ENCODE measurements at places on chromosomes 3 and 15.
A peak's percentile ranks its signal among the peaks of the same experiment; 100 is the strongest.

DNA sequence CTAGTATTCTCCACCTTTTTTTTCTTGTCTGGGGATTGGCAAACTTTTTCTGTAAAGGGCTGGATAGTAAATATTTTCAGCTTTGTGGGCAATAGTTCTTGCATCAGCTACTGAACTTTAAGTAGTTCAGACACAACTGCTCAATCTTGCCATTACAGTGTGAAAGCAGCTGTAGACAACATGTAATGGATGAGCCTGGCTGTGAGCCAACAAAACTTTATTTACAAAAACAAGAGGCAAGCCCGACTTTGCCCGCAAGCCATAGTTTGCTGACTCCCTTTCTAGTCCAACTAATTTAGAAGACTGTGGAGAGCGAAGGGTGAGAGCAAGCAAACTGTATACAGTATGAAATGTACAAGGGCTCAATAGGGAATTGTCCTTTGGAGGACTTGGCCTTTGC, 6.2 kb downstream of the FRMD4B start:
- DNase-seq: no peak

DNA sequence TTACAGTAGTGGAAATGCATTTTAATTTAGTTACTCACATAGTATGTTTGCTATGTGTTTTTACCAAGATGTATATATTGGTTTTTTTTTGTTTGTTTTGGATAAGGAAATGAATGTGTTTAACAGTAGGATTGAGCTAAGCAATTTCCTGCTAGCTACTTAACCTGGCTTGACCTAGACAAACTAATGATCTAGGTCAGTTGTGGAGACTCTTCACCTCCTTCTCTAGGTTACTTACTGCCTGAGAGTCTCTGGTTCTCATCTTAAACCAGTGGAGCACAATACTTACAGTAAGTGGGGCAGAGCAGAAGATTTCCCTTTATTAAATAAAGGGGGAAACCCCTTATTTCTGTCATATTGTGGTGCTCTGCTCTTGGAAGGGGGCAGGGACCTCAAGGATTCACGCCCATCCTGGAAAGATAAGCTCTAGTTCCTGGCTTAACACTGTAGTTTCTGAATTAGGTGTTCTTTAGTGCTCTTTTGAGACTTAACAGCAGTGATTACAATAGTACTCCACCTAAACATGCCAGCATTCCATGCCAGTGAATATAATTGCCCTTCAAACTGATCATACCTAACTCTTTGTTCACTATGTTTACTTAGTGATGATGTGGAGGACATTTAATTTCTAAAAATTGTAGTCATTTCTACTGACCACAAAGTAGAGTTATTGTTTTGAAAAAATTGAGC, 79.9 kb downstream of the UBP1 start:
- no peak for DNase-seq

DNA sequence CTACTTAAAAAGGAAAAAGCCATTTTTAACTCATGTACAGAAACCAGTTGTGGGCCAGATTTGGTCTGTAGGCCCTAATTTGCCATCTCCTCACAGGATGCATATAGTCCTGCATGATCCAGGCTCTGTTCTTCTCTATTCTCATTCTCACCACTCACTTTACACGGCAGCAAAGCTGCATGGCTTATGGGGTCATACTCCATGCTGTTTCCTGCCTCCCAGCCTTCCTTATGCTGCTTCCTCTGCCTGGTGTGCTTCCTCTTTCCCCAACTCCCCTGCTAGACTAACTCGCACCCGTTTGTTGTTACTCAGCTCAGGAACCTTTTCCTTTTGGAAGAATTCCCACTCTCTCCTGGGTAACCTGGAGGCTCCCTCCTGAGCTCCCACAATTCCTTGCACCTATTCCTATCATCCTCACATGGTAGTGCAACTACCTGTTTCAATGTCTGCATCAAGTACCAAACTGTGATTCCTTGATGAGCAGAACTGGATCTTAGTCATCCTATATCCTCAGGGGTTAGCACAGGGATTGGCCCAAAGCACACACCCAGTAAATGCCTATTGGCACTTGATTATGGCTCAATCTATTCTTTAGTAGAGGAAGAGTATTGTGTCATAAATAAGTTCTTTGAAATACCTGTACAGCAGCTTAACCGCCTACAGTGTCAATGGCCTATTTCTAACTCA, 172.1 kb upstream of the MITF start:
- peak; percentile 28 for DNase-seq

DNA sequence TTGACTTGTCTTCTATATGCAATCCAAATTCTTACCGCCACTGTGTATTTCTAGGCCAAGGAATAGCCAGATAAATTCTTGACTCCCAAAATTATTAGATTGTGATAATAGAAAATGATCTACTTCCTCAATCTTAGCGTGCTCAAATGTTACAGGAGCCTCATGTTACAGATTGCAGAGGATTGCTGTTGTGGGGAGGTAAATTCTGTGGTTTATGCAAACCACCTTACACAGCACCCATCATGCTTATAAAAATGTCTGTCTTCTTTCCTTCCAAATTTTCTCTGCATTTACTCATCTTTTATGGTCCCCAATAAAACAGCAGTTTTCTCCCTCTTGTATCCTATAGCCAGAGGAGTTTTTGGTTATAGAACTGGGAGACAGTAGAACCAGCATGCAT, 420.2 kb upstream of the ROBO1 start:
- no peak for DNase-seq

DNA sequence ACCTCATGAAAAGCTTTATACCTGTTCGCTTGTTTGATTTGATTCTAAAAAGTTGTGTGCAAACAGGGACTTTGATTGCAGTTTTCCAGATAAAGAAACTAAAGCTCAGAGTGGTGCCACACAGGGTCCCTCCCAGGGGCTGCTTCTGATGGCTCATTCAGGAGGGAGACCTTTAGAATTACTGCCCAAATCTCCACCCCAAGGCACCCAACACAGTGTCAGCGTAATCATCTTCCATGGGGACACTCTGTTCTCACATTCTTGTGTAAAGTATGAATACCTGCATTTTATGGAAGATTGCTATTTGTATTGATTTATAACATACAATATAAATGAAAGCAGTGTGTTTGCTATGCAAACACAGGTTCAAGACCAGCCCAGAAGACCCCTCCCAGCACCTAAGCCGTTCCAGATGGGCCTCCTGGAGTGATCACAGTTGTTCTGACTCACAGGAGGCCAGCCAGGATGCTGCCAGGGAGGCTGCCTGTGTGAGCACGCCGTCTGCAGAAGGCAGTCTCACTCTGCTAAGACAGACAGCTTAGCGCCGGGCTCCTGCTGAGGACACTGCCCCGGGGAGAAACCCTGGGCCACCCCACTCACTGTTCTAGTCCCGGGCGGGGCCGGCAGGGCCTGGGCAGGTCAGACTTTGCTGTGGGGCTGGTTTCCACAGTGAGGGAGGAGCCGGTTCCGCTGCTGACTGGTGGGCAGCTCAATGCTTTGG, 185.6 kb downstream of the FAM43A start:
- no peak for DNase-seq

DNA sequence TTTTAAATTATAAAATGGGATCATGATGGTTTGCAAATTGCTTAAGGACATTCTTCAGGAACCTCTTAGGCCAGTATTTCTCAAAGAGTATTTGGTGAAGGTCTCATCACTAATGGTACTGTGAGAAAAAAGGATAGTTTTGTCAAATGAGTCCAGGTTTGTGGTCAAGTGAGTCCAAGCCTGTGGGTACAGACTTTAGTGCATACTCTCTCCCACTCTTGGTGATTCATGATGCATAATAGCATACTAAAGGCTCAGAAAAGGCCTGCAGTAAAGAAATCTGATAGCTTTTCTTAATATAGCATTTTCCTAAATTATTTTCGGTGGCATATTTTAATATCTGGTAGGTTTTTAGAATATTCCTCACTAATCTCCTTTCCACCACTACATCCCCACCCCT, 20.0 kb downstream of the BOC start:
- no peak for DNase-seq

GRCh38 chr3:135000465-135000864, 205.4 kb downstream of the EPHB1 start:
- DNase-seq: no peak

DNA sequence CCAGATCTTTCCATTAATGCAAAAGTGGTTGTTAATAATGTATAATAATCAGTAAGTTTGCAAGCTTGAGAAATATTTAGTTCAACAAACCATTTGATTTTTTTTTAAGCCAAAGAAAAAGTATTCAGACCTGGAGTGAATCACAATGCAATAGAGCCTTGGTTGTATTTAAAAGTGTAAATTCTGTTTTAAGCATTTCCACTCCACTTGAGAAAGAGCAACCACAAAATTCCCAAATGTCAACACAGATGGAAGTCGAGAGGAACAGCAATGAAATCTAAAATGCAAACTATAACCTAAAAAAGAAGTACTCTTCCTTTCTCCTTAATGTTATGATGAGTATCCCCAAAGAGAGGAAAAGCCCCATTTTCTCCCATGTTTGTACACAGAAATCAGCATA, 20.2 kb downstream of the GBE1 start:
- peak; percentile 51 for DNase-seq

DNA sequence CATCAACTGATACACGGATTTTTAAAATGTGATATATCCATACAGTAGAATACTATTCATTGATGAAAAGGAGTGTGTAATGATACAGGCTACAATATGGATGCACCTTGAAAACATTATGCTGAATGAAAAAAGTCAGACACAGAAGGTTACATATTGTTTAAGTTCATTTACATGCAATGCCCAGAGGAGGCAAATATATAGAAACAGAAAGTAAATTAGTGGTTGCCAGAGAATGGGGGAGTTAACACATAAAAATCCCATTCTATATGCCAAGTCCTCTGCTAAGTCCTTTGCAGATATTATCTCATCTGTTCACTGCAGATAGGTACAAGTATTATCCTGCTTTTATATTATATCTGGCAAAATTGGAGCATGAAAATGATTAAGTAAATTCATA, 22.1 kb upstream of the CDIN1 start:
- DNase-seq: no peak

- no peak for DNase-seq
Observed at GRCh38 chr15:38212729-38213351, 39.8 kb upstream of the SPRED1 start.

DNA sequence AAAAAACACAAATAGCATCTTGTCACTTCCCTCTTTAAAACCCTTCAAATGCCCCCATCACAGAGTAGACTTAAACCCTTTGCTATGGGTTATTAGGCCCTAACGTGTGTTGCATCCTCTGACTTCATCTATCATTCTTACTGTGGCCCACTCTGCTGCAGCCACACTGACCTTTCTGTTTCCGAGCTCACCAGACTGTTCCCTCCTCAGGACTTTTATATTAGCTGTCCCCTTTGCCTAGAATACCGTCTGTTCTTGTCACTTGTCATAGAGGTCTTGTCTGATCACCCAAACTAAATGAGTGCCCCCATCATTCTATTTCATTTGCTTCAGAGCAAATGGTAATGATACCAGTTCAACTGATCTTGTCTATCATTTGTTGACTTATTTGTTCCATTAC, 877 bp upstream of the FEM1B start:
- peak; percentile 25 for DNase-seq

DNA sequence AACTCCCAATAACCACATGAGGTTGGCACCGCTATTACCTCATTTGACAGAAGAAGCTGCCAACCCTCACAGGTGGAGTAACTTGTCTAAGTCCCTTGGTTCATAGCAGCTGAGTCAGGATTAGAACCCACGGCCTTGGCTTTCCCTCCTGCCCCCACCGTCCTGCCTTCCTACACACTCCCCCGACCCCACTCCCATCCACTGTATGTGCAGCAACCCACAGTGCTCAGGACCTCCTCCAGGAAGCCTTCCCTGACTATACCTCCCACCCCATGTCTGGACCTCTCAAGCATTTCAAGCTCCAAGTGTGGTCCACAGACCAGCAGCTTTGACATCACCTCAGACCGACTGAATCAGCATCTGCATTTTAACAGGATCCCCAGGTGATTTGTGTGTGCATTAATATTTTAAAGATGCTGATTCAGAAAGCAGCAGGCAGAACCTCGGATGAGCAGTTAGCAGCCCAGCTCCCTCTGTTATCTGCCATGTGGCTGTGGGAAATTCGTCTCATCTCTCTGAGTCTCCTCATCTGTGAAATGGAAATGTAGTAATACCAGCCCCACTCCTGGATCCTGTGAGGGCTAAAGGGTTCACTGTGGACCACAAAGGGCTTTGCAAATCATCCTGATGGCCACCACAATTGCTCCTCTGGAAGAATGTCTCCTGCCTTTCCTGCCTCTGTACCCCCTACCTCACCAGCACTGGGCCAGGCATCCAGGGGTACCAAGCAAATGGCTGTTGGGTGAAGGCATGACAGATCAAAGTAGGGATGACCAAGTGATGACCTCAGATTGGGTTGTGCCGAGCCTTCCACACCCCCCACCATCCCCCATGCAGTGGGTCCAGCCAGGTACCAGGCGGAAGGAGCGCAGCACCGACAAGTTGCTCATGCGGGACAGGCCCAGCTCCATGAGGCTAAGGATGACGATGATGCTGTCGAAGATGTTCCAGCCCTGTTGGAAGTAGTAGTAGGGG, 62.7 kb downstream of the SCN5A start:
- no peak for DNase-seq

DNA sequence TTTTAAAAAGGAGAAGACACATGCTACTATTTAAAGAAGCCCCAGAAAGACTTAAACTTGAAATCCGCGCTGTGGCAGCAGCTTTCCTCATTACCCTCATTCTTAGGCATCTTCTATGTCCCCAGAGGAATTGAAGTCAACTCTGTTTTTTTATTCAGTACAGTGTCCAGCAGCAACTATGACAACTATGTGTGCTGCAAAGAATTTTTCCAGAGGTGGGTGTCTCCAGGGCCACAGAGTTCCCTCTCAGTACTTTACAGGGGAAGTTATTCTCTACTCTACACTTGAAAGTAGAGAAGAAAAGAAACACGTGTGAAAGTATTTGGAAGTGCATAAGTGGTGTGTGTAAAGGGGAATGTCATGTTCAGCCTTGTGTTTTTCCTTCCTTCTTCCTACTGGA, 32.0 kb downstream of the GATM start:
- no peak for DNase-seq

DNA sequence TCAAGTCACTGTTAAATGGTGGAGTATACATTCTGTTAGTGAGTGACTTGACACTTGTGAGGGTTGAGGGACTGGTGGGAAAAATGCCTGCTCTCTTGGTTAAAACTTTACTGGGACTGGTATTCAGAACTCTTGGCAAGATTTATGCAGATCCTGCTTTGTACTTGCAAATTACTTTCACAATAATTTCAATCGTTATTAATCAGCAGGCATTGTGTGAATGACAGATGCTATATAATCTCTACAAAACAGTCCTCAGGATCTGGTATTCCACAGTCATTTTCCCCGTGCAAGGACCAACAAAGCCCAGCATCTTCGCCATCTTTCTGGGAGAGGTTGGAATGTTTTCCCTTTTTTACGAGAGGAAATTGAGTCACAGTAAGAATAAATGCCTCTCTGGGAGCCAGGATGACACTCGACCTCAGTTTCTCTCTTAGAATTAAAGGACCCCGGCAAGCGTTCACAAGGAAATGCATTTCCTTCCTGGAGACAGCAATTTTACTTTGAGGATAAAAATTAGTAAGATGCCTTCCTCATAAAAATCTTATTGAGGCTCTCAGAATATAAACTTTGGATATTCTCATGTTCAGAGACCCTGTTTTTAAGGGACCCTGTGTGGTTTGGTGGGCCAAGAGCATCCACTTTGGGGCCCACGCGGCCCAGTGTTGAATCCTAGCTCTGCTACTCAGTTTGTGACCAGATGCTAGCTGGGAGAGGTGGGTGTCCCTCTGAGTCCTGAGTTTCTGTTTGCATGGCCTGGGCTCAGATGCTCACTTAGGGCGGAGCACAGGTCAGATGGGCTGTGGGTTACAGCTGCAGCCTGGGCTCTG, 45.3 kb upstream of the PLCL2 start:
- no peak for DNase-seq

- DNase-seq: no peak
Observed at GRCh38 chr15:68812597-68813431, 7.9 kb downstream of the ANP32A start.

All from inflammatory macrophage treated with lipopolysaccharide for 4 hours (primary cell).